ENCODE measurements at places on chromosomes 1 and 21.

DNA sequence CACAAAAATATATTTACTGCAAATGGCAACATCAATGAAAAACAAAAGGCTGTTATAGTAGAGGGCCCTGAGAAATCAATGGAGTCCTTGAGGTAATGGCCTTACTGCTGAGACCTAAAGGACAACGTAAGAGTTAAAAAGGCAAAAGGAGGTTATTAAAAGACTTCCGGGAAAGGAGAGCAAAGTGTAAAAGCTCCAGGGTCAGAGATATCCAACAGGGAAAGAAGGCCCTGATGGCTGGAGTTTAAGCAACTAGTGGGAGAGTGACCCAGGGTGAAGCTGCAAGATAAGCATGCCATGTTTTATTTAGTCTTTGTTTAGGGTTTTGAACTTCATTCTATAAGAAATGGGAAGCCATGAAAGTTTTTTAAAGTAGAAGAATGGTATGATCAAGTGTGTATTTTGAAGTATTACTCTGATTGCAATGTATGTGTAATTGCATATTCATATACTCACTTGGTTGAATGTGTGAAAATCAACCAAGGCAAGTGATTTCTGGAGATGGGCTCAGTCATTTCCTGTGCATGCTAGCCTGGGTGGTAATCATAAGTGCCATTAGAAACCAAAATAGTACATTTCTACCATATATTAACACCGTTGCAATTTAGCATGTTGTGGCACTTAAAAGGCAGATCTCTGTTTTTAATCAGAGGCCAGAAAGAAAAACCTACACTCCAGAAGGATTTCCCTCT, 5.3 kb upstream of the DPYD start:
- DNase-seq, result no peak

GRCh38 chr1:19942088-19942487, 18.7 kb upstream of the PLA2G2E start:
- no peak for DNase-seq

DNA sequence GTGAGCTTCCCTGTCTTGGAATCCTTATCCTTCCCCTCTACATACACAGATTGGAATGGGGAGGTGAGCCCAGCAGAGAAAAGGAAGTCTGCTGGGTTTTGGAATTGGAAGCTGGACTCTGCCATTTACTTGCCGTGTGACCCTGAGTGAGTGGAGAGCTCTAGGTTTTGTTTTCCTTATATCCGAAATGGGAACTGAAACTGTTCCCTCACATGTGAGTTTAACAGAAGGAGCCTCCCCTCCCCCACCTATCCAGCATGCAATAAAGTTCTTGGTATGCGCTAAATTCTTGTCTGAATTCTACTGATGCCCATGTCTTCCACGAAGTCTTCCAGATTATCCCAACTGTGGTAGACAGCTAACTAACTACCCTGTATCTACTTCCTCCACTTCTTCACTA, 58.7 kb downstream of the NENF start:
- DNase-seq, result no peak

GRCh38 chr1:197632651-197633050, 142.6 kb downstream of the DENND1B start:
- no peak for DNase-seq

- DNase-seq, result no peak
These were observed 21.3 kb downstream of the SLC44A5 start for GRCh38 chr1:75589637-75590036.

- DNase-seq, result no peak
These were observed 31.7 kb downstream of the SIM2 start for GRCh38 chr21:36730291-36731281.
